ENCODE measurements at places on chromosomes 2 and 18.

- DNase-seq = no peak
Measured at GRCh38 chr18:61931654-61932379, 39.0 kb upstream of the RNF152 start.

- no peak for DNase-seq
Measured at GRCh38 chr2:69452687-69453086, 15.5 kb upstream of the NFU1 start.

DNA sequence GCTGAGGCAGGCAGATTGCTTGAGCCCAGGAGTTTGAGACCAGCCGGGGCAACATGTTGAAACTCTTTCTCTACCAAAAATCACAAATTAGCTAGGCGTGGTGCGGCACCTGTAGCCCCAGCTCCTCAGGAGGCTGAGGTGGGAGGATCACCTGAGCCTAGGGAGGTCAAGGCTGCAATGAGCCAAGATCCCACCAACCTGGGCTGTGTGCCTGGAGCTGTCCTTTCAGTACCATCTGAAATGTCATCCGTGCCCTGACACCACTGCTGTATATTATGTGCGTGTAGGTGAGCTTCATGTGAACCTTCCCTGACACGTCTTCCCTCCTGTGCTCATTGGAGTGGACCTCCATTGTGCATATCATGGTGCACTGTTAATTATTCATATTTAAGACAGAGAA lies 84.8 kb upstream of the HNRNPA3 start:
- no peak for DNase-seq

GRCh38 chr2:15507061-15507460 lies 54.1 kb downstream of the NBAS start:
- no peak for DNase-seq

GRCh38 chr2:182240862-182241371 lies 185.9 kb downstream of the PDE1A start:
- DNase-seq = no peak

DNA sequence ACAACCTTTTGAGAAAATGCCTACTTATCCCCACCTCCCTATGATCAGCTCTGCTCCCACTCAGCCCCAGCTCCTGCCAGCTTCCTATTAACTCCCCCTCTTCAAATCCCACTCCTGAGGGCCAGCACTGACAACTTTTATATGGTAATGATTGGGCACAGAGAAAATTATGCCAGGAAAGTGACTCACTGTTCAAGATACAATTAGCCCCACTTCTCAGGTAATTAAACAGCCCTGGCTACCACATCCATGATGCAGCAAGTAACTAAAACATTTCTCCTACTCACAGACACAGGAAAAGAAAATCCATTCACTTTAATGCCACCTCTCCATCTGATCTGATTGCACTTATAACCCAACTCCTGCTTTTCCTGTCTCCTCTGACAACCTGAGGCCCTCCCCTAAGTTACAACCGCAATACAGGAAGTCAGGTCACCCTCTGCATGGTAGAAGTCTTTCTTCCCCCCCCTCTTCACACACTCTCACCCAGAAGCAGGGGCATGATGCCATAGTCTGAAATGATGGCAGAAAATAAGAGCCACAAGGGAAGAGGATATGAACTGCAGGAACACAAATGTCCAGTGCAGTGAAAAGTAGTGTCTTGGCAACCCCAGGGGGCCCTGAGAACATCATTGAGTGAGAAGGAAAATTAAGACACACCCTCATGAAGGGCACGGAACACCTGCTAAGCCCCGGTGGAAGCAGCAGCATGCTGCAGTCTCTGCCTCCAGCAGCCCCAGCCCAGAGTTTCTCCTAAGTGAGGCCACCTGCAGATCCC lies 54.4 kb downstream of the STK39 start:
- no peak for DNase-seq

GRCh38 chr18:11851806-11852337 lies 659 bp downstream of the CHMP1B start:
- peak; percentile 6 for DNase-seq

DNA sequence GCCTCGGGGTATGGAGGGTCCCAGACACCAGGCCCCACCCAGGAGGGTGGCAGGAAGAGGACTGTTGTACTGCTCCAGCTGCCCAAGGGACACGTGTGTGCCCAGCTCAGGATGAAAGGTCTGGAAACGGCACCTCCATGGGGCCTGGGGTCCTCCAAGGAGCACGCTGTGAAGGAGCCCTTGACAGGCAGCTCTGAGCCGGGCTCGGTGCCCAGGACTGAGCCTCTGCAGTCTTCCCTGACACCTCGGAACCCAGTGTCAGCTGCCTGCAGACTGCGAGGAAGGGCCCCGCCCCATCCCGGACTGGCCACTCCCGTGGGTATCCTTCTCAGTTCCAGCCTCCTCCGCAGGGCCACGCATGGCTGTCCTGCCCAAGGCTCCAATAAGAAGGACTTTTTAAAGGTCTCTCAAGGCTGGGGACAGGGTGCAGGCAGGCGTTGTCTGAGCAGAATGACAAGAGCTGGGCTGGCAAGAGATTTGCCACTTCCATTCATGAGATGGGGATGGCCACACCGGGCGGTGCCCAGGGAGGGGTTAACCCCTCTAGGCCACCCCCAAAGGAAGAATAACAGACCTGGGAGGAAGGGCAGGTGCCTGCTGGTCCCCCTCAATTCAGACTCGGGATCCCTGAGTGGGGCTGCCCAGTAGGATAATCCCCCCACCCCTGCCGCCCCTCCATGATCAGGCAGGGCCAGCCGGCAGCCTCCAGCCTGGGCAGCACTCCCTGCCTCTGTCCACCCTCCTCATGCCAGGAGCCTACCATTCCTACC lies 8.9 kb downstream of the ECEL1 start:
- DNase-seq = no peak

- DNase-seq = no peak
Measured at GRCh38 chr2:215712871-215713790, 277.3 kb upstream of the FN1 start.

- no peak for DNase-seq
Measured at GRCh38 chr2:10309286-10309685, 6.6 kb downstream of the HPCAL1 start.

DNA sequence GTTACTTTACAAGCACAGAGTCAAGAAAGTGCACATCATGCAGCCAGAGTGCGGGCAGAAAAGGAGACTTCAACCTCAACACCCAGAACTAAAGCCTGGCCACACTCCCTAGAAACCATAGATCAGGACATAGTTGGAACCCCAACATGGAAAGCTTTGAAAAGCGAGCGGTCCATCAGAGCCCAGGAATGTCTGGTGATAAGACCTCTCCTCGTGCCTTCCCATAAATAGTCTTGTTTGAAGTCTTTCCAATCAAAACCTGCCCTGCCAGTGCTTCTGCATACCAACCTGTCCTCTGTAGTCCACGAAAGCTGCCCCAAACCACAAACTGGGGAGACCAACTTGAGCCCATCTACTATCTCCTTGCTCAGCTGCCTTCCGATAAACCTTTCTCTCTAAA lies 55.5 kb downstream of the NEURL3 start:
- no peak for DNase-seq

DNA sequence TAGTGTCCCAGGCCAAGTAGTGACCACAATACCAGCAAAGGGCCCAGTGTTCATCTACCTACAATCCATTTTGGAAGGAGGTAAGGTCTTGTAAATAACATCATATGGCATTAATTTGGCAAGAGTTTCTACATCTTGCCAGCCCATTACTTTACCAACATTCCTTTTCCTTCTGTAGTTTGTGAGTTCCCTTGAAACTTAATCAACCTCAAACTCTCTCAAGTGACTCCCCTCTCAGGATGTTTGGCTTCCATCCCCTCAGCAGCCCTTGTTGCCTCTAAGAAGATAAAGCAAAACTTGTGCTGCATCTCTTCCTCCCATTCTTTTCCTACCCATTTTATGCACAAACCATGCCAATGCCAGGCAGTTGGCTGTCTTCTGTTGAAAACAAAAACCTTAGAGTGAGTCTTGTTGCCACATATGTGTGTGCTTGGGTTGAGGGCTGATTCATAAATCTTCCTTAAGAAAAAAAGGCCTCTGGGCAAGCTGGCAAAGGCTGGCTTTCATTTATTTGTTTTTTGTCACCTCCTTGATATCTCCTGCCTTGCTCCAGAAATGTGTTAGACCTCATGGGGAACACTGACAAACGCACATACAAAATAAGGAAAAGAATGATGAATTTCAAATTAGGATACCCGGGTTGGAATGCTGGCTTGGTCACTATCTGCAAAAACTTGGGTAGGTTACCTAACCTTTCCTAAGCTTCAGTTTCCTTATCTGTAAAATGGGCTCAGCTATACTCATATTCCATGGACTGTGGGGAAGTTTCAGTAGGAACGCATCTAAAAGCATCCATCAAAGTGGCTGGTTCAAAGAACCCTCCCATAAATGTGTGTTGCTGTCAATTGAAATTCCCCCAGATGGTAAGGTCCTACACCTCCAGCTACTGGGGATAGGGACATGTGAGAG lies 29.4 kb upstream of the ST3GAL5 start:
- no peak for DNase-seq

GRCh38 chr2:137980459-137980858 lies 16.2 kb downstream of the HNMT start:
- no peak for DNase-seq
